Stimulated activated CD8-positive, alpha-beta memory T cell treated with anti-CD3 and anti-CD28 coated beads, Interleukin-2, amount 100 ng/mL, for 1 hour (primary cell): ENCODE measurements at places on chromosomes 16 and 17.

DNA sequence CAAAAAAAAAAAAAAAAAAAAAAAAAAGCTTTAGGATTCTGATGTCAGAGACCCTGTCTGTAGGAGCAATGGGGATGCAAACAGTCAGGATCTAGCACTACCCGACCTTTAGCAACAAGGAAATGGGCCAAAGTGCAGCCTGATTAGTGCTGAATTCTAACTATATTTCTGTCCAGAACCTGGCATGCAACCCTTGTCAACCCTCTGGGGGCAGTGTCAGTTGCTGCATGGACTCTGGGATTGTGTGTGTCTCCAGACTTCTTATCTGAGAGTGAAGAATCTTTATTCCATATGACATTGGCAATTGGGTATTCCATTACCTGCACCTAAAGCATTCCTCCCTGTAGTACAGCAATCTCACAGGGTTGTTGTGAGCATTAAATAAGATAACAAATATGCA lies 120.3 kb upstream of the CRHR1 start:
- no peak for DNase-seq

GRCh38 chr16:14502256-14502875 lies 127.7 kb downstream of the PARN start:
- no peak for DNase-seq

DNA sequence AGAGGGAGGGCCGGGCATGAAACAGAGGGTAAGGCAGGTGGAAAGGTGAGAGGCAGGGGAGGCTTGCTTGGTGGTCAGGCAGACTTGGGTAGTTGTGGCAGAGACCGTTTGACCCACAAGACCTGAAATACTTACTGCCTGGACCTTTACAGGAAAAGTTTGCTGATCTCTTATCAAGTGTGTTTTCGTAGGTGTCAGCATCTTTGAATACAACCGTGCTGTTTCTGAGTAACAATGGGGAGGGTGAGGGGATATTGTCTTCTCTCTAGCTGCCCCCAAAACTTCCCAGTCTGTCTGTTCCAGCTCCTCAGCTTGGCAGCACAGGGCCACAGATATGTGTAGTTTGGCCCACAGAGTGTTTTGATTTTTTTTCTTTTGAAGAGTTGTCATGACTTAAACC lies 212.5 kb upstream of the MPHOSPH6 start:
- no peak for DNase-seq

GRCh38 chr16:9836118-9836736 lies 346.0 kb downstream of the GRIN2A start:
- DNase-seq = no peak

- DNase-seq = peak; percentile 62
Observed at GRCh38 chr17:2053380-2054261, 1.3 kb upstream of the HIC1 start.

GRCh38 chr17:50420419-50421112 lies 5.5 kb upstream of the ACSF2 start:
- no peak for DNase-seq

GRCh38 chr17:72717276-72717675 lies 375.2 kb downstream of the SLC39A11 start:
- no peak for DNase-seq

DNA sequence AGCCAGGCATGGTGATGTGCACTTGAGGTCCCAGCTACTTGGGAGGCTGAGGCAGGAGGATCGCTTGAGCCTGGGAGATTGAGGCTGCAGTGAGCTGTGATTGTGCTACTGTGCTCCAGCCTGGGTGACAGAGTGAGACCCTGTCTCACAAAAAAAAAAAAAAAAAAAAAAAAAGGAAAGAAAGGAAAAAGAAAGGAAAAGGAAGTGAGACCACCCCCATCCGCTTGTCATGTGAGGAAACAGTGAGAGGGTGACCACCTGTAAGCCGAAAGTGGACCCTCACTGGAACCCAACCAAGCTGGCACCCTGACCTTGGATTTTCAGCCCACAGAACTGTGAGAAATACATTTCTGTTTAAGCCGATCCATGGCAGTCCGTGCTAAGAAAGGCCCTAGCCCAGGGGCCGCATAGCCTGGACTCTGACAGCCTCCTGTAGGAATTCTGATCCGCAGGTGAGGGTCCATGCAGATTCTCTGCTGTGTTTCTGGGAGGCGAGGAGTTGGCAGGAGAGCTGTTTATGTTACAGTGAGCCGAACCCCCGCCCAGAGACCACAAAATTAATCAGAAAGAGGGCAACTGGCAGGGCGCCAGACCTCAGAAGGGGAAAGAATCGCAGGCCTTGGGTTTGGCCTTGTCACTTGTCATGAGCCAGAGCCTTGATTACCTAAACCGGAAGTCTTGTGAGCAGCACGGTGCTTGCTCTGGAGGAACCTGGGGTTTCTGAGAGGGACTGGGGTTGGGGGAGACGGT lies 945 bp downstream of the SGSH start:
- peak; percentile 90 for DNase-seq

DNA sequence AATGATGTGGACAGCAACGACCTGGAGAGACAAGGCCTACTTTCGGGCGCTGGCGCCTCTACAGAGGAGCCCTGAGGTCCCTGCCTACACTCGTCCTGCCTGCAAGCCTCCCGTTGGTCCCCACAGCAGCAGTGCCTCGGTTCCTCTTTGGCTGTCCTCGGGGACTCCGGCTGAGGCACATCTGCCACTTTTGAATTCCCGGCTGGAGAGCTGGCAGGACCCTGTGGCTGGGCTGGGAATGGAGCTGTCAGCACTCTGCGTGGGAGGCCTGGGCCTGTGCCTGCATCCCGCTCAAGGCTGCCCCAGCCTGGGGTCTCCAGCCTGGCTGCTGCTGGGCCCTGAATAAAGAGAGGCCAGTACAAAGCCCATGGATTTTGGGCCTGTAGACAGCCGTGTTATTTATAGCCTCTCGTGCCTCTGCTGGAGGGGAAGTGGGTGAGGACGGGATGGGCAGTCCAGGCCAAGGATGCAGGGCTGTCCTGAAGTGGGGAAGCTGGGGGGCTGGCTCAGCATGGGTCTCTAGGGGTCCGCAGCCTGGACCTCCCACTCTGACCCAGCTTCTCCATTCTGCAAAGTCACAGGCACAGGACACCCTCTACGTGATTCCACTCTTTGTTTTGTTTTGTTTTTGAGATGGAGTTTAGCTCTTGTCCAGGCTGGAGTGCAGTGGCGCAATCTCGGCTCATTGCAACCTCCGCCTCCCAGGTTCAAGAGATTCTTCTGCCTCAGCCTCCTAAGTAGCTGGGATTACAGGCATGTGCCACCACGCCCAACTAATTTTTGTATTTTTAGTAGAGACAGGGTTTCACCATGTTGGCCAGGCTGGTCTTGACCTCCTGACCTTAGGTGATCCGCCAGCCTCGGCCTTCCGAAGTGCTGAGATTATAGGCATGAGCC lies 10.6 kb upstream of the SPNS2 start:
- DNase-seq = no peak

DNA sequence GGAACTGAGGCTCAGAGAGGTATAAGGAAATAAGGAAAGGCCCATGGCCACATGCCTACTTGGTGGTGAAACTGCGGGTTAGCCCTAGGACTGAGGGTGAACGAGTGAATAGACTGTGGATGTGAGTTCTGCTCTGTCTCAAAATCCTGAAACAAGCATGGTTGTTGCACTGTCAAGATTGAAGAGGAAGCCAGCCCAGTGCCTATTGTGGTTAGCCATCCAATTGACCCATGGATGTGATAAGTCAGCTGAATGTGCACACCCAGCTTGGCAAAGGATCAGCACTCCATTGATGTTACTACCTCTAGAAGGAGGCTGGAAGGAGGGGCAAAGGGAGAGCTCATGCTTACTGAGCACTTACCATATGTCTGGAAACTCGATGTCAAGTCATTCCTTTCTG lies 4.5 kb downstream of the TMEM114 start:
- no peak for DNase-seq

- DNase-seq = no peak
Observed at GRCh38 chr17:17994271-17995069, 21.8 kb downstream of the DRC3 start.

GRCh38 chr16:48280546-48280945 lies 33.2 kb upstream of the ABCC11 start:
- no peak for DNase-seq

DNA sequence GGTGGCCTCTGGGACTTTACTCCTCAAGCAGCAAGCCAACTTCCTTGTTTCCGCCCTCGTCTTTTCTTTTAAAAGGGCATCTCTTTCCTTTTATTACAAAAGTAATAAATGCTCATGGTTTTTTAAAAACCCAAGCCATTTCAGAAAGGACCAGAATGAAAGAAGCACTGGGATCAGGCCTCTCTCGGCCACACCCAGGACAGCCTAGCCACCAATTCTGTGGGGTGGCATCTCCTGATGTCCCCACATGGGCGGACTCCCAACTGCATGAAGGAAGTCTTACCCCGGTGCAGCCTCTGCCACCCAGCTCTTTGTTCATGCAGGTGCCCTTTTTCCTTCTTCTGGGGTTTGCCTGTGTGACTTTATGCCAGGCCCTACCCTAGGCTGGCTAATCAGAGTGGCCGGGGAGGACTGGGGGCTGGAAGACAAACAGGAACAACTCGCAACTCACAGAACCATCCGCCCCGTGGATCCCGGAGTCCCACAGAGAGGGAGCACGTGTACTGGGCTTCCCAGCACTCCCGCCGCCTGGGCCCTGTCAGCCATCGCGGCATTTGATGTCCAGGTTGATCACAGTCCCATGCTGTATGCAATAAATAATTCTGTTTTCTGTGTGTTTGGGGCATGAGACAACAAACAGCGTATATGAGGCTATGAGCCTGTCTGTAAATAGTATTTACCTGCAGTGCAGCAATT lies 2.6 kb upstream of the RASD1 start:
- DNase-seq = no peak

DNA sequence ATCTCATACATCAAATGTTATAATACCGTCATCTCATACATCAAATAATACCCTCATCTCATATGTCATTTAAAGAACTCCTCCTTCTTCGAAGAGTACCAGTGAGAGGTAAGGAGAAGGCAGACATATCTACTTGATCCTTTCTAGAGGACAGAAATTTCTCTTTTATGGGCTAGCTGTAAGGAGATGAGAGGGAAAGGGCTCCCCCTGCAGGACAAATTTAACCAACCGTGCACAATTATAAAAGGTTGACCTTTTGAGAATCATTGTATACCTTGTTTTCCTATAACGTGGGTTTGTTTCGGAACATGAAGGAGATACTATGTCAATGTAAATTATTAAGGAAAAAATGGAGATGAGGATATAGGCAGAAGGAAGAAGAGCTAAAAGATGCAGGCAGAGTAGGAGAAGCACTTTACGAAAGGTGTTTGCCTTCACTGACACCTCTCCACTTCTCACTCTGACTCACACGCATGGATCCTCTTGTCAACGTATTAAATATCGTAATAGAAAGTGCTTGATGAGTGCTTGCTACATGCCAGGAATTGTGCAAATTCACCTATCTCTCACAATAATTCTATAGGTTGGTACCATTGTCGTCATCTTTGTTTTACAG lies 465.9 kb upstream of the ERCC4 start:
- DNase-seq = no peak

GRCh38 chr16:11510178-11510973 lies 76.3 kb downstream of the LITAF start:
- DNase-seq = no peak

- no peak for DNase-seq
Observed at GRCh38 chr16:2671741-2672140, 10.6 kb upstream of the KCTD5 start.

DNA sequence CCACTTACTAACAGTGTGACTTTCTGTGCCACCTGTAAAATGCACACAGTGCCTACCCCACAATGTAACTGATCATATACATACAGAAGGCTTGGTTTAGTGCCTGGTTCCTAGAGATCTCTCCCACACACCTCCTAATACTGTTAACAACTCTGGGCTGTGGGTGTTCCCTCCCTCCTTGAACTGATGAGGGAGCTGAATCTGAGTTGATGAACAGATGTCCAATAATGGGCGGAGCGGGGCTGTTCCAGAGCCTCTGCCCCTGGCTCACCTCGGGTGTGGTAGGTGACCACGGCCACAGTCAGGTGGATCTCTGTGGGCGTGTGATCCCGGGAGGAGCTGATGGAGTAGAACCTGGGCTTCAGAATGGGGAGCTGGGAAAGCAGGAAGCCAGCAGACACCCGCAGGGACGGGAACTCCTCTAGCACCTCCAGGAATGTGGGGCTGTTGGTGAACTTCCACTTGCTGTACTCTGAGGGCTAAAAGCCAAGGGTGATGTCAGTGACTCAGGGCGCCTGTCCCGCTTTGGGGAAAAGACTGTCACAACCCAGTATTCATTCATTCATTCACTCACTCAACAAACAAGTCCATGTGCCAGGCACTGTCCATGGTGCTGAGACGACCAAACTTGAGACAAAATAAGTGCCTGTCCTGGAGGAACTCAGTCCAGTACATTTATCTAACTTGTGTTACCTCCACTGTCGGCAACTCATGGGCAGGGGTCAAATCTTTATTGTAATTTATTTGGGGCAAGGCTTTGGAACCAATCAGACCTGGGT lies 37.6 kb downstream of the NOS2 start:
- no peak for DNase-seq

- no peak for DNase-seq
Observed at GRCh38 chr16:31402687-31403086, 9.6 kb downstream of the ITGAD start.

DNA sequence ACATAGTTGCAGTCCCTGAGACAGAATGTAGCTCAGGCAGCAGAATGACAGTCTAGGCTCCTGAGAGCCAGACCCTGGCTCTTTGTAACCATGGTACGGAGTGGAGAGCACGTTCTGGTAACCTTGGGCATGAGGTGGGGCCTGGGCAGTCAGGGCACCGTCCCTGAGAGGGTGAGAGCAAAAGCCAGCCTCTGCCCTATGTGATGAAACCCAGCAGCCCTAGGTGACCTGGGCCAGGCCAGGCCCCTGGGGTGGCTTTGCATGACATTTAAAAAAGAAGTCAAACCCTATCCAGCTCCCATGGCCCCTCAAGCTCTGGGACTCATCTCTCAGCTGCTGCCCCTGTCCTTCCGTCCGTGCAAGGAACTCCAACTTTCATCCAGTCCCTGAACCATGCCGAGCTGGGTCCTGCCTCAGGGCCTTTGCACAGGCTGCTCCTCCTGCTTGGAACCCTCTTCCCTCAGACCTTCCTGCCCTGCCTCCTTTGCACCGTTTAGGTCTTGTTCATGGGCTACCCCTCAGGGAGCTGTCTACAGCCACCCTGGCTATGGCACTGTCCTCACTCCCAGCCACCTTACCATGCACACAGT lies 188.6 kb downstream of the NTN1 start:
- DNase-seq = no peak

DNA sequence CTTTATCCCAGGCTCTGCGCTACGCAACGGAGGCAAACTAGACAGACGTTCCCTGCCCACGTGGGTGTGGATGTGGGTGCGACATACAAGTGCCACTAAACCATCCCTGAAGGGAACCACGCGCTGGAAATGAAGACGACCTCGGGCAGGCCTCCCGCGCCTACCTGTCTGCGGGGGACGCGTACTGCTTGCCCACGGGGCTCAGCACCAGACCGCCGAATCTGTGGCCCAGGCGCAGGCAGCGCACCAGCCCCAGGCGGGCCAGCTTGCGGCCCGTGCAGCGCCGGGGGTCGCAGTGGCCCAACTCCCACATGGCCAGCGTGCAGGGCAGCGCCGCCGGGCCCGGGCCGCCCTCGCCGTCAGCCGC lies 480 bp downstream of the TSR3 start:
- DNase-seq = no peak

DNA sequence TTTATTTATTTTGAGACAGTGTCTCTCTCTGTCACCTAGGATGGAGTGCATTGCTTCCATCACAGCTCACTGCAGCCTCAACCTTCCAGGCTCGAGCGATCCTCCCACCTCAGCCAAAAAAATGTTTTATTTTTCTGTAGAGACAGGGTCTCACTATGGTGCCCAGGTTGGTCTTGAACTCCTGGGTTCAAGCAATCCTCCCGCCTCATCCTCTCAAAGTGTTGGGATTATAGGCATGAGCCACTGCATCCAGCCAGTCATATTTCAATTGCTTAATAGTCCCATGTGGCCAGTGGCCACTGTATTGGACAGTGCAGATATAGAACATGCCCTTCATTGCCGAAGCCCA lies 15.3 kb downstream of the TMC7 start:
- DNase-seq = no peak
